ENCODE measurements at places on chromosomes 1 and 21.

DNA sequence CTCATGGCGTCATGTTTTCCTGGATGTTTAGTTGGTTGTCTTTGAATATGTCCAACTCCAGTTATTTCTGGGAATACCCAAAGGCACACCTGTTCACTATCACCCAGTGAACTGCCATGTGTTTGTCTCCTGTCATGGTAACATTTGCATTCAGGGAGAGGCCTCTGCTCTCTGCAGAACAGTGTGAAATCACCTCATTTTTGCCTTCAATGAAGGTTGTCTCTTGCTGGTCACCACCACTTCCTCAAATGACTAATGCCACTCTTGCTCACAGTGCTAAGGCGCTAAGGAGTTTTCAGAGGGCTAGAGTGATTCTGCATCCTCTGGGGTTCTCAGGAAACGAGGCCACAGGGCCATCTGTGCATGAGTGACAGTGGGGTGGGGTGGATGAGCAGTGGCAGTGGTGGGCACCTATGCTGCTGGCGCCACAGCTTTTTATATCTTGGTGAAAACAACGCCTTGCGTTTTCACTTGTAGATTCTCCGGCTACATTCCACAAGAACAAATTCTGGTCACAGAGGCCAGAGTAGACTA, 60.0 kb upstream of the ATP5PO start:
- no peaks in the 10 kb centered on the region for H3K27me3 ChIP-seq
- no peak overlapping the region for H3K4me3 ChIP-seq
- H3K36me3 ChIP-seq: no peaks in the 10 kb centered on the region
- H3K27ac ChIP-seq: no peak overlapping the region
- H3K4me1 ChIP-seq: peaks cover 5% of the 10 kb centered on the region
- no peak for DNase-seq

GRCh38 chr1:147620543-147620942, 49.8 kb downstream of the ACP6 start:
- peaks cover 4% of the 10 kb centered on the region for H3K27me3 ChIP-seq
- DNase-seq: no peak
- peaks cover 1% of the 10 kb centered on the region for H3K4me1 ChIP-seq

DNA sequence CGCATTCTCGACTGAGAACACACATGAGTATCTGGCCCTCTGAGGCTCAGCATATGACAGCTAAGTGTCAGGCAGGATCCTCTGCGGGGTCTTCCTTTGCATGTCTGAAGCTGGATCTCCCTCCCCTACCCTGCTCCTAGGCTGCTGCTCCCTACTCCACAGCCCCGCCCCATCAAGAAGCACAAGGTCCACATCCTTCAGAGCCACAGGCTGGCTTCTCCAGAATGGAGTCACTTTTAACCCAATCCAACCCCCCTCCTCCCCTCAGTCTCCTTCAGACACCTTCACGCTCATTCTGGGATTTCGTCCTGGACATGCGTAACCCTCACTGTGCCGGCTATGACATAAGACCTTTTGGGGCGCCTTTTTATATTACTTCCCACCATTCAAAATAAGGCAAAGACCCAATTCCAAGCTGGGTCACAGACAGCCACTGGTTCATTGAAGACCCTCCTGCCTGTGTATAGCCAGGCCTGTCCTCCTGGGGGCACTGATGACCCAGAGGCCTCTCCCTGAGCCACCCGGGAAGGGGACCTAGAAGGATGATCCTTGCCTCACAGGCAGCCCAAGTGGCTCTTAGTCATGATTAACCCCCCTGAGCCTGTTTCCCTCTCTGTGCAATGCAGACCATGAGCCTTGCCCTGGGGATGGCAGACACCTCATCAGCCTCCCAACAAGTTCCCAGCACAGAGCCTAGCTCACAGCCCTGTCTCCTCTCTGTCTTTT, 4.7 kb downstream of the ADGRB2 start:
- no peaks in the 10 kb centered on the region for H3K36me3 ChIP-seq
- peaks cover 30% of the 10 kb centered on the region for H3K4me1 ChIP-seq
- peaks cover 12% of the 10 kb centered on the region for H3K27me3 ChIP-seq
- DNase-seq: no peak

- no peak overlapping the region for H3K27ac ChIP-seq
- H3K27me3 ChIP-seq: no peaks in the 10 kb centered on the region
- H3K36me3 ChIP-seq: no peaks in the 10 kb centered on the region
- H3K4me3 ChIP-seq: no peak overlapping the region
- DNase-seq: no peak
- H3K4me1 ChIP-seq: no peaks in the 10 kb centered on the region
Observed at GRCh38 chr1:107691540-107691939, 273.4 kb downstream of the VAV3 start.

GRCh38 chr21:46205766-46206162, 21.5 kb upstream of the SPATC1L start:
- peaks cover 8% of the 10 kb centered on the region for H3K27me3 ChIP-seq
- peak; percentile 12 for DNase-seq
- peaks cover 12% of the 10 kb centered on the region for H3K4me1 ChIP-seq
- H3K4me3 ChIP-seq: no peak overlapping the region

GRCh38 chr1:183193963-183194525, 8.0 kb downstream of the LAMC2 start:
- H3K27me3 ChIP-seq: peaks cover 2% of the 10 kb centered on the region
- no peak overlapping the region for H3K4me3 ChIP-seq
- H3K27ac ChIP-seq: no peak overlapping the region
- DNase-seq: no peak
- H3K4me1 ChIP-seq: peaks cover 3% of the 10 kb centered on the region

DNA sequence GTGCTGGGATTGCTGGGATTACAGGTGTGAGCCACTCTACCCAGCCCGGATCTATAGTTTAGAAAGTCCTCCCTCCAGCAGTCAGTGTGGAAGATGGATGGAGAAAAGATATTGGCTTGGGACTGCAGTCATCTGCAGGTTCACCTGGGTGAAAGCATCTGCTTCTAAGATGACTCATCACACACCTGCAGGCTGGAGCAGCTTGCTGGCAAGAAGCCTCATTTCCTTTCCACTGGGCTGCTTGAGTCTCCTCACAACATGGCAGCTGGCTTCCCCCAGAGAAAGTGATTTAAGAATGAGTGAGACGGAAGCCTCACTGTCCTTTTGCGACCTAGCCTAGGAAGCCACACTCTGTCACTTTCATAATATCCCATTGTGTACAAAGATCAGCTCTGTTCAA, 50.0 kb downstream of the FOXO6 start:
- H3K27ac ChIP-seq: no peak overlapping the region
- peaks cover 6% of the 10 kb centered on the region for H3K36me3 ChIP-seq
- no peak overlapping the region for H3K4me3 ChIP-seq
- peaks cover 9% of the 10 kb centered on the region for H3K27me3 ChIP-seq

- DNase-seq: no peak
- H3K27me3 ChIP-seq: no peaks in the 10 kb centered on the region
- peaks cover 3% of the 10 kb centered on the region for H3K4me1 ChIP-seq
Observed at GRCh38 chr1:219659684-219660083, 46.8 kb upstream of the ZC3H11B start.

DNA sequence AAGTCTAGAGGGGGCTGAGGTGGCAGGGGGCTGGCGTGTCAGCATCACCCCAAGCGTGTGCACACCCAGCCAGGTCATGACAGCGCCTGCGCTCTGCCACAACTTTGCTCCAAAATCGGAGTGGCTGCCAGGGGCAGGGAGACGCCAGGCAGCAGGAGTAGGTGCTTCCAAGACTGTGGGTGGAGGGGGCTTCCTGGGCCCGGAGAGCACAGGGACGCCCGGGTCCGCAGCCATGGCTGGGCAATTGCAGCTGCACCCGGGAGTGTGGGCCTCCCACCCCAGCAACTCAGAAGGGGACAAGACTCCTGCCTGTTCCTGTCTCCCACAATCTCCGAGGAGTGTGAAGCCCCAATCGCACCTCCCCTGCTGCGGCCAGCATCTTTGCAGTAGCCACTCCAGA, 53.1 kb upstream of the CYYR1 start:
- no peak overlapping the region for H3K4me3 ChIP-seq
- H3K27ac ChIP-seq: no peak overlapping the region
- DNase-seq: no peak

GRCh38 chr1:23645338-23645737, 46.3 kb upstream of the RPL11 start:
- H3K36me3 ChIP-seq: no peaks in the 10 kb centered on the region
- H3K27me3 ChIP-seq: peaks cover 3% of the 10 kb centered on the region
- H3K27ac ChIP-seq: no peak overlapping the region
- H3K4me3 ChIP-seq: no peak overlapping the region
- no peak for DNase-seq

DNA sequence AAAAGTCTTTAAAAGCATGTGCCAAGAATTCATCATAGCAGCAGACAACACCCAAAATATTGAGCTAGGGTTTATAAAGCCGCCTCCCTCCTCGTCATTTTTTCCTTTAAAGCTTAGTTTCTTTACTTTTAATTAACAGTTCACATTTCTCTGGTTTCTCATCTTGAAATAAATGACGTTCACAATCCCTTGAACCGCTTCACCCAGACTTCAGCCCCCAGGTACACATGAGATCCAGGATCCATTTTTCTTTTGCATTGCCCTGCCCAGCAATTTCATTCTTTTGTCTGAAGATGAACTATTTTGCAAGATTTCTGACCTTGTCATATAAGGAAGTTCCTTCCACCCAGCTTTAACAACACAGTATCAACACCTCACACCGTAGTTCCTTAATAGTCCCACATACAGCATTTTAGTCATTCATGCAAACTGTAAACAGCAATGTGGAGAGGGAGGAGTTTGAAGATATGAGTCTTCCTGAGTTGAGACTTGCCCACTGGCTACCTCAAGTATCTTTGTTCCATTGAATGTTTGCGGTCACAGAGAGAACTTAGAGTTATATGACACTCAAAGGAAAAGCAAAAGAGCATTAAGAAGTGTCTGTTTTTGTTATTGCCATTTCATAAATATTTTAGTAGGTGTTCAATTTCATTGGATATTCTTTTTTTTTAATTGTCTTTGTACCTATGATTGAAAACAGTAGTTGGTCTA, 35.3 kb upstream of the CACYBP start:
- H3K27ac ChIP-seq: no peak overlapping the region
- no peaks in the 10 kb centered on the region for H3K27me3 ChIP-seq
- no peak overlapping the region for H3K4me3 ChIP-seq
- no peaks in the 10 kb centered on the region for H3K36me3 ChIP-seq

GRCh38 chr21:42219606-42220137, 732 bp downstream of the ABCG1 start:
- peak overlapping the region; percentile 94 for H3K4me3 ChIP-seq
- peak overlapping the region; percentile 85 for H3K27ac ChIP-seq
- peaks cover 10% of the 10 kb centered on the region for H3K36me3 ChIP-seq
- peaks cover 24% of the 10 kb centered on the region for H3K4me1 ChIP-seq
- DNase-seq: peak; percentile 67

GRCh38 chr1:4797429-4797828, 143.0 kb downstream of the AJAP1 start:
- H3K4me1 ChIP-seq: no peaks in the 10 kb centered on the region
- no peak for DNase-seq
- H3K36me3 ChIP-seq: peaks cover 14% of the 10 kb centered on the region

DNA sequence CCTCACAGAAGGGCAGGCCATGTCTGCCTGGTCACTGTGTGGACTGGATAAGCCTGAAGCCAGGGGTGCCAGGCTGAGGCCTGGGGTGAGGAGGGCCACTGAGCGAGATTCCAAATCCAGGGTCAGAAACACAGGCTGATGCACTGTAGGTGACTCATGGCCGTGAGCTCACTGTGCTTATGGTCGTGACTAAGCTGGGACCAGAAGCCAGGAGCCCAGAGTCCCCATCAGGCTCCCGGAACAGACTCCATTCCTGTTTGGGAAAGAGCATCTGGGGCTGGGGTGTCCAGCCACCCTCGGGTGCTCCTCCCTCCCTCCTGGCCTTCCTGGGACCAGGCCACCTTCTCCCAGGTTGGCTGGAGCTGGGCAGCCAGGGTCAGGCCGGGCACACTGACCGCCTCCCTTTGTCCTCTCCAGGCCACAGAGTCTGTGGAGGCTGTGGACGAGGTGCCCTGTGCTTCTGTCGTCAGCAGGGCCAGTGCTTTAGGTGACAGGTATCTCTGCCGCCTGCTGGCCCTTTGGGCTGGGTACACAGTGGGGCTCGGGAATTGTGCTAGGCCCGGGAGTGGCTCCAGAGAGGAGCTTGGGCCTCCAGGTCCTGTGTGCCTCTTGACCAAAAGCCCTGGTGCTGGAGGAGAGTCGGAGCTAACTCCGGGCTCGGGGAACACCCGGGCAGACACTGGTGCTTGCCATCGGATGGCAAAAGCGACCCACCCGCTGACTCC, 36.7 kb downstream of the AJAP1 start:
- peaks cover 8% of the 10 kb centered on the region for H3K36me3 ChIP-seq
- H3K27me3 ChIP-seq: peaks cover 17% of the 10 kb centered on the region
- no peak for DNase-seq
- H3K4me1 ChIP-seq: no peaks in the 10 kb centered on the region

DNA sequence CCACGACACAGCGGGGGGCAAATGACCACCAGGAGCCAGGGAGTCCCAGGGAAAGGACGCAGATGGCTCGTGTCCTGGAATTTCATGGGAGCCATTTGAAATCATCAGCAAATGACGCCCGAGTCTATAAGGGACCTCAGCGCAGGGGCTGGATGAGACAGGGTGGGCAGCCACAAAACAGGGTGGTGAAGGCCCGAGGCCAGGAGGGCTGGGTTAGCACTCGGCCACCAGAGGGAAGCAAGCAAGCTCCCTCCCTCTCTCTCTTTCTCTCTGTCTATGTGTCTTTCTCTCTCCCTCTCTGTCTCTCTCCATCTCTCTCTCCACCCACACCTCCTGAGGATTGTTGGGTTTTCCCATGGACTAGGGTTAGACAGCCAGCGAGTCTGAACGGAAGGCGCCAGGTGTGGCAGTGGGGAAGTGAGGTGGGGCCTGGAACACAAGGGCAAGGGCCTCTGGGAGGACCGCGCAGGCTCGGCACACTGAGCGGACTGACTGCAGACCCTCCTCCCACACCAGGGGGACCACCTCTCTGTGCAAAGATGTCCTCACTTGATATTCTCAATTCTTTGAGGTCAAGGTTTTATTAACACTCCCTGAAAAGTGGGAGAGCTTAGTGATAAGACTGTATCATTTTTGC, 73.8 kb upstream of the TMPRSS2 start:
- H3K27me3 ChIP-seq: peaks cover 2% of the 10 kb centered on the region
- DNase-seq: no peak
- H3K4me3 ChIP-seq: no peak overlapping the region
- peaks cover 16% of the 10 kb centered on the region for H3K36me3 ChIP-seq
- no peak overlapping the region for H3K27ac ChIP-seq

- peaks cover 2% of the 10 kb centered on the region for H3K27me3 ChIP-seq
- no peak overlapping the region for H3K27ac ChIP-seq
- no peak overlapping the region for H3K4me3 ChIP-seq
- no peaks in the 10 kb centered on the region for H3K36me3 ChIP-seq
- H3K4me1 ChIP-seq: peaks cover 2% of the 10 kb centered on the region
Observed at GRCh38 chr1:236560213-236560771, 36.5 kb downstream of the LGALS8 start.

GRCh38 chr1:54745274-54745673, 19.0 kb downstream of the PARS2 start:
- H3K36me3 ChIP-seq: no peaks in the 10 kb centered on the region
- H3K27ac ChIP-seq: no peak overlapping the region
- peaks cover 3% of the 10 kb centered on the region for H3K4me1 ChIP-seq
- peaks cover 2% of the 10 kb centered on the region for H3K27me3 ChIP-seq
- H3K4me3 ChIP-seq: no peak overlapping the region

GRCh38 chr1:111793923-111794322, 38.2 kb downstream of the DDX20 start:
- DNase-seq: no peak
- H3K27me3 ChIP-seq: peaks cover 6% of the 10 kb centered on the region
- no peaks in the 10 kb centered on the region for H3K36me3 ChIP-seq
- H3K27ac ChIP-seq: no peak overlapping the region

- no peaks in the 10 kb centered on the region for H3K36me3 ChIP-seq
- DNase-seq: no peak
- no peak overlapping the region for H3K4me3 ChIP-seq
- H3K27ac ChIP-seq: no peak overlapping the region
- no peaks in the 10 kb centered on the region for H3K4me1 ChIP-seq
Observed at GRCh38 chr1:34828611-34829010, 30.9 kb downstream of the SMIM12 start.

All from glutamatergic neuron (in vitro differentiated cells).